ENCODE measurements at places on chromosomes 12 and 14. TPM values are rescaled to one million over a fixed set of nuclear protein-coding genes. Genes with fewer than 3 reads are reported as not detected.

Gene PLXNC1
- 0.15 TPM for total RNA-seq

Gene FERMT2
- total RNA-seq: 97.1 TPM

Gene MAPK1IP1L
- 16.7 TPM for total RNA-seq

Gene TROAP
- 8.1 TPM for total RNA-seq

Gene SEC23A
- 295 TPM for total RNA-seq

Gene TAS2R30
- 4.9 TPM for total RNA-seq

Gene ABHD12B
- not detected for total RNA-seq
